Fibroblast of skin of left quadriceps (primary cell): ENCODE measurements at places on chromosomes 6 and 20.
A peak's percentile ranks its signal among the peaks of the same experiment; 100 is the strongest.

GRCh38 chr6:16248271-16248853, 10.0 kb downstream of the GMPR start:
- DNase-seq, result no peak

- peak; percentile 86 for DNase-seq
These were observed 175.3 kb upstream of the CST7 start for GRCh38 chr20:24773751-24774201.

GRCh38 chr6:53517021-53517420, 27.9 kb downstream of the GCLC start:
- DNase-seq, result no peak

DNA sequence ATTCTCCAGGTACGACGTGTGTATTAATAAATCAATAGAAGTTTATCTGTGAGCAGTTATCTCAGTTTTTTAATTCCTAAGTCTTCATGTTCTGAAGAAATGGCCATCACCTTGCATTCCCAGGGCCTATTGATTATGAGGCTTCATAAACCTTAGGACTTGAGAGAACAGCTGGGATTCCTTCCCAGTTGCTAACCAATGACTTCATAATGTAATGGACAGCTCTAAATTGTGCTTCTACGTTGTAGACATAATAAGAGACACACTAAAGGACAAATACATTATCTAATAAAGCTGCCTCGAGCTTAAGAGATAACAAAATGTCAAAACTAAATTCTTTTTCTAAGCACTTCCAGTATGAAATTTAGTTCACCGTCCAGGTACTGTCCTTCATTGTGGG, 30.6 kb downstream of the TSHZ2 start:
- no peak for DNase-seq

DNA sequence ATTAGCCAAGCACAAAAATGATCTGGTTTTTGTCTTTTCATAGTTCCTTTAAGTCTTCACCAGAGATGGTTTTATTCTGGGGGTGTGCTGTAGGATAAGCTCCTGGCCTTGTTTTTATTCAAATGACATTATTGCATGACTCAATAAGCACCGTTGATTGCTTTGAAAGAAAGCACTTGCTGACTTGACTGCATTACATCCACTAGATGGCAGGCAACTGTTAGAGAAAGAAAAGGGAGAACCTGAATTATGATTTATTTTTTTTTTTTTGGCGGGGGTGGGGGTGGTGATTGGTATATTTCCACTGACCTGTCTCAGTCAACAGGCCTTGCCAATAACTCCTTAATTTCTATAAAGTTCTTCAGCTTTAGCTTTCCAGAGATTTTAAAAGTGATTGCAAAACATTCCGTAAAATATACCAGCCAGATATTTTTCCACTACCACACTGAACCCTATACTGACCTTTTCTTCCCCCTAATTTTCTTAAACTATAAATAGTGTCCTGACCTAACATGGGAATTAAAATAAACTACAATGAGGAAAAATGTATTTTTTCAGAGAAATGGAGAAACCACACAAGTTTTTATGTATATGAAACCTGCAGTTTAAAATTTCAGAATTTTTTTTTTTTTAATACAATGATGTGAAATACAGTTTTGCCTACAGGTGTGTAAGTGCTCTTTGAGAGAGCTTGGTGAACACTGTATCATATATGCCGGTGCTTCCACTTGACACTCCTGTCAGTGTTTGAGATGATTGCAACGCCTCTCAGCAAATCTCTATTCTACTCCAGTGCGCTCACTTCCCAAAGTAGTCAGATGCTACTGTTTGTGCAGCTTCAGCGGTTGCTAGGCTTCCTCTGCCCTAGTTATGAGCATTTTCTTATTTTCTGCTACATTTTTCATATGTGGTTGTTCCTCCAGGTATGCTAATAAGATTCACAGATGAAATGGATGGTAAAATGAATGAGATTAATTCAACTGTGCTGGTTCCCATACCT, 274.3 kb downstream of the CD109 start:
- DNase-seq, result peak; percentile 62

- DNase-seq, result peak; percentile 27
These were observed 312.1 kb upstream of the DEFB112 start for GRCh38 chr6:50361641-50362331.

DNA sequence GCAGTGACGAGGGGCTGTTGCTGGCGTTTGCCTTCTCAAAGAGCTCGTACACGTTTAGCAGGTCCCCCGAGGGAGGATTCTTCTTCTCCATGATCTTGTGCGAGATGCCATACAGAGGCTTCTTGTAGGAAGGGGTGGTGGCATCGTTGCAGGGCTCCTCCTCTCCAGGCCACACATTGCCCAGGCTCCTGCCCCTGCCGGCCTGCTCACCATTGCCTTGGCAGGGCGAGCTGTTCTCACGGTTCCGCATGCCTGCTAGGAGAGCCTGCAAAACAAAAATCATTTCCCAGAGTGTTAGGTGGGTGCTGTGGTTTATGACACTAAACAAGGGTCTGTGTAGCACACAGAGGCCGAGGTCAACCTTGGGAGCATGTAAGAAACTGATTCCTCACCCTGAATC, 42.7 kb downstream of the MTRES1 start:
- DNase-seq, result no peak

GRCh38 chr6:123895346-123895745, 91.7 kb downstream of the NKAIN2 start:
- DNase-seq, result no peak

- DNase-seq, result no peak
These were observed 55.1 kb downstream of the CHD6 start for GRCh38 chr20:41563087-41563486.

DNA sequence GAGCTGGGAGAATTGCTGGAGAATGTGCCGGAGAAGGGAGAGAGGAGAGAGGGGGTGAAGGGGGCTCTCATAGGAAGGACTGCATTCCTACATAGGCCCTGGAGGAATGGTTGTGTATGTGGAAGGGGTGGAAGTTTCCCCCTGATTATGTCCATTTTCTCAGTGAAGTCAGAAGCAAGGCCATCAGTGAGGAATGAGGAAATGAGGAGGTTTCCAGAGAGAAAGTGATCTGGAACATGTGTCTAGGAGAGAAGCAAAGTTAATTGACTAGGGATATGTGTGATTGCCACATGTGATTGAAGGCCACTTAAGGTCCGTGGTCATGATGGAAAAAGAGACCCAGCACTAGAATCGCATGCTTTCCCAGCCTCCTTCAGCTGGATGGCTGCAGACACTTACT, 42.3 kb downstream of the TBPL1 start:
- no peak for DNase-seq

GRCh38 chr20:51424270-51425117, 118.0 kb downstream of the NFATC2 start:
- no peak for DNase-seq

- no peak for DNase-seq
These were observed 7.7 kb downstream of the RALY start for GRCh38 chr20:34001378-34001777.

DNA sequence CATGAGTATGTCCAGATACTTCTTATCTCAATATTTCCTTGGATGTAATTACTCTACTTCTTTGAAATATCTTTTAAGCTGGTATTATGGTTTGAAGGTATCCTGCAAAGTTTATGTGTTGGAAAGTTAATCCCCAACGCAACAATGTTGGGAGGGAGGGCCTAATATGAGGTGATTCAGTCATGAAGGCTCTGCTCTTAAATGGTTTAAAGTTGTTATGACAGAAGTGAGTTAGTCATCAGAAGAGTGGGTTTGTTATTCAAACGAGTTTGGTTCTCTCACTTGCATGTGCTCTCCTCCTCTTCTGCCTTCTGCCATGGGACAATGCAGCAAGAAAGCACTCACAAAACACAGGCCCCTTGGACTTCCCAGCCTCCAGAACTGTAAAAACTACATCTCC, 176.3 kb downstream of the KCNQ5 start:
- DNase-seq, result no peak

DNA sequence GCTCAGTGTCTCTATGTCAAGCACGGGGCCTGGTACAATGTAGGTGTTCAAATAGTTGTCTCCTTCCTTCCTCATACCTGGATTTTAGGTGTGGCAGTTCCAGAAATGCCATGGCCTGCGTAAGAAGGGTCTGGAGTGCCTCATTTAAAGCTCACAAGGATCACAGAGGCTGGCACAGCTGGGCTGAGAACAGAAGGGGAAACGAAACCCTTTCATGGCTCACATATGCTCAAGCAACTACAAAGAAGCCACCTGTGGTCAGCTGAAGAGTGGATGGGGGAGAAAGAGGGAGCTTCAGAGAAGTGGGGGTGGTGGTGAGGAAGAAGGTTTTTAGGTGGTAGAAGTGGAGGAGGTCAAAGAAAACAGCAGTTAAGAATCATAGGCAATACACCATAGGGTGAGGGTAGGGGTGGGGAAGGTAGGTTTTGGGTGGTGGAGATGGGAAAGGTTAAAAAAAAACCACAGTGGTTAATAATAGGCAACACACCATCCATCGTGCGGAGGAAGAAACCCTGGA, 17.0 kb upstream of the TOP1 start:
- no peak for DNase-seq

GRCh38 chr6:131143319-131143718, 8.1 kb downstream of the AKAP7 start:
- DNase-seq, result no peak

DNA sequence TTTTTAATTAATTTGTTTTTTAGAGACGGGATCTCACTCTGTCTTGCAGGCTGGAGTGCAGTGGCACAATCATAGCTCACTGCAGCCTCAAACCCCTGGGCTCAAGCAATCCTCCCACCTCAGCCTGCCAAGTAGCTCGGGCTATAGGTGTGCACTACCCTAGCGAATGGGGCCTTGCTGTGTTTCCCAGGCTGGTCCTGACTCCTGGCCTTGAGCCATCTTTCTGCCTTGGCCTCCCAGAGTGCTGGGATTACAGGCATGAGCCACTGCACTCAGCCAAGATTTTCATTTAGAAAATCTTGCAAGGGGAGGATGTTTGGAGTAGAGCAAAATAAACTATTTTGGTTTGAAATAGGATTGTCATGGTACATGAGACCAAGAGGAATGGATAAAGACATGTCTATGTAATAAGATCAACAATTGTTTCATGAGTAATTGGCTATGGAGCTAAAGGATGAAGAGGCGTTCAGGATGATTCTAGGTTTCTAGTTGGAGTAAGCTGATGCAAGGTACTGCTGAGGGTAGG, 237.8 kb downstream of the UST start:
- no peak for DNase-seq

DNA sequence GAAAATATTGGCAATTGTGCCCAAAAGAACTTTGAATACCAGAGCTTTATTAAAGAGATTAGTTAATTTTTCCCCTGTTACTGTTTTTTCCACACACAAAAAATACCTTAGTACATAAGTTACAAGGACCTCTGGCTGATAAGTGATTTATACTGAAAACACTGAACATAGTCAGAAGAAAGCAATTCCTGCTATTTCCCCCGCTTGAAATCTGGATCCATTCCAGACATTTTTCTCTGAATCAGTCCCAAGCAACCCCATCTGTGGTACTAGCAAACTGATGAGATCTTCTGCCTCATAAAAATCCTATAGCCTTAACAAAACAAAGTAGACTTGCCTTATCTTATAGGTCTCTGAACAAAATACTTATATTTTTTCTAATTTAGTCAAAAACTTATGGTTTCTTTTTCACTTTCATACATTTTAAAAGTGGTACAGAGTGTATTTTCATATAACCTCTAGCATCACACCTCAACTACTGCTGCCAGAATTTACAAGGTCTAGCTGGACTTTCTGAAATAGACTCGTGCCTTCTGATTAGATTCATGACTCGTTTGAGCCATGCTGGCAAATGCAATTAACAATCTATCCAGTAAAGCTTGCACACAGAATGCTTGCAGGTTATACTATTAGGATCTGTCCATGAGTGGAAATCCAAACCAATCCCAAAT, 111.9 kb downstream of the TBX18 start:
- DNase-seq, result peak; percentile 95

GRCh38 chr6:167078745-167079144, 44.2 kb upstream of the CCR6 start:
- DNase-seq, result no peak

GRCh38 chr6:73858376-73858775, 162.4 kb downstream of the CD109 start:
- DNase-seq, result no peak

- no peak for DNase-seq
These were observed 1.0 kb downstream of the IGF2R start for GRCh38 chr6:159969921-159970320.

DNA sequence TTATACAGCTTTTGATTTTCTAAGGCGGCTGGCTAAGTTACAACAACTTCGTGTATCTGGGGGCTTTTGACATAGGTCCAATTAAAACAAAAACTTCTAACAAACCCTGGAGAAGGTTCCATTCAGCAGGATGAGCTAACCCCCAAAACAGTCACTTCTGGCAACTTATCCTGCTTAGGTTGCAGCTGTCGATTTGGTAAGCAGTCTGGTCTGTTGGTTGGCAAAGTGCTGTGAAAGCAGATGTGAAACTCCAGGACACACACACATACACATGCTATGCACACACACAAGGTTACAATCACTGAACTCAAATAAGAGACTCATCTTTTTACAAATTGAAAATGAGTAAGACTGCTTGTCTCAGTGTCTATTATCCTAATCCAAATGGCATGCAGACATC, 119.0 kb upstream of the STMND1 start:
- DNase-seq, result peak; percentile 98

DNA sequence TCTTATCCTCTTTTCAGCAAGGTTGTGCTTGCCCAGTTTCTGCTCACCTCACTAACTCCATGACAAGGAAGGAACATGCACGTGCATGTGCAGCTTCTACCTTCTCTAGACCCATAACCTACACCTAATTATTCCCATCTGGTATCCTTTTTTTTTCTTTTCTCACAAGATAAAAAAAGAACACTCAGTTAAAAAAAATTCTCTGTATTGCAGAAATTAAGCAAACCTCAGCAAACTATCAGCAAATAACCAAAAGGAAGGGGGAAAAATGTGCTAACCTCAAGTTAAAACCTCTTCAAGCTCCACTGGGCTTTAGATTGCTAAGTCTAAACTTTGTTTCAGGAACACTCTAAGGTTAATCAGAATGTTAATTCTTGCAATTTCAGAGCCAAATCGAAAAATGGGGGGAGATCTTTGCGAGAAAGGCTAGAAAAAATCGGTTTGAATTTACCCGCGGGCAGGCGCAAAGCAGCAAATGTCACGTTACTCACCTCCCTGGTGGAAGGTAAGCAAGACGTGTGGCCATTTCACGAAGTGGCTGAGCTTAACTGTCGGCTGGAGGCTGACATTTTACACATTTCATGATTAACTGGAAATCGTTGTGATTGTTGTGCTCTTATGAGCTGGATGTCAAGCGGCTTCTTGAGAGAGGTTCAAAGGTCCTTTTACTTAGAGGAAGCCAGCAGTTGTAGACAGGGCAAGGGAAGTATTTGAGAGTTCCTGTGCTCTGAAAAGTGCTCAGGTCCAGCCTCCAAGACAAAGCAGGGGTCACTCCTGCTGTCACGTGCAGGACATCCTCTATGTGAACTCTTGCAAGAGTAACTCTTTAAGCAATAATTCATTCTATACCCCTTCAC, 19.1 kb downstream of the TFAP2B start:
- DNase-seq, result no peak

GRCh38 chr6:128131036-128131435, 230.2 kb upstream of the THEMIS start:
- no peak for DNase-seq

- DNase-seq, result no peak
These were observed 22.4 kb upstream of the TASP1 start for GRCh38 chr20:13661070-13661685.

- DNase-seq, result no peak
These were observed 48.5 kb downstream of the TGM2 start for GRCh38 chr20:38116409-38117165.

- DNase-seq, result no peak
These were observed 3.4 kb downstream of the THEMIS start for GRCh38 chr6:127897484-127897883.

GRCh38 chr6:8881663-8882062, 446.3 kb upstream of the SLC35B3 start:
- no peak for DNase-seq
